ENCODE measurements at places on chromosomes 2 and 18.
A peak's percentile ranks its signal among the peaks of the same experiment; 100 is the strongest.

- DNase-seq: no peak
These were observed 1386.4 kb downstream of the LRP1B start for GRCh38 chr2:140744379-140744778.

DNA sequence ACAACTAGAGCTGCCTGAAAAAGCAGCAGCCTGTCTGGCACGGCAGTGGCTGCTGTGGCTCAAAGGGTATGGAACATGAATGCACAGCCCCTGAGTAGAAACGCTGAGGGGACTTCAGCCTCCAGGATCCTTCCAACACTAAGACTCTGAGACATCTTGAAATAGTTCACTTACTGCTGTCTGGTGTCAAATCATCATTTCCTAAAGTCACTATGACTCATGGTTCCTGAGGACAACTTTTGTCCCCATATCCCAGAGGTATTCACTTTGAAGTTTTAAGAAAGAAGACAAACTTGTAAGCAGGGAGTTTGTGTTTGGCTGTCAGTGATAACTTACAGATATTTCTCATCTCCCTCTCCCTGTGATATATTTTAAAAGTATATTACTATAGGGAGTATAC, 33.3 kb upstream of the NEB start:
- DNase-seq: no peak

GRCh38 chr18:46174342-46175041, 70.3 kb downstream of the HAUS1 start:
- DNase-seq: peak; percentile 37

GRCh38 chr18:11391661-11392060, 217.7 kb upstream of the SLC35G4 start:
- no peak for DNase-seq

DNA sequence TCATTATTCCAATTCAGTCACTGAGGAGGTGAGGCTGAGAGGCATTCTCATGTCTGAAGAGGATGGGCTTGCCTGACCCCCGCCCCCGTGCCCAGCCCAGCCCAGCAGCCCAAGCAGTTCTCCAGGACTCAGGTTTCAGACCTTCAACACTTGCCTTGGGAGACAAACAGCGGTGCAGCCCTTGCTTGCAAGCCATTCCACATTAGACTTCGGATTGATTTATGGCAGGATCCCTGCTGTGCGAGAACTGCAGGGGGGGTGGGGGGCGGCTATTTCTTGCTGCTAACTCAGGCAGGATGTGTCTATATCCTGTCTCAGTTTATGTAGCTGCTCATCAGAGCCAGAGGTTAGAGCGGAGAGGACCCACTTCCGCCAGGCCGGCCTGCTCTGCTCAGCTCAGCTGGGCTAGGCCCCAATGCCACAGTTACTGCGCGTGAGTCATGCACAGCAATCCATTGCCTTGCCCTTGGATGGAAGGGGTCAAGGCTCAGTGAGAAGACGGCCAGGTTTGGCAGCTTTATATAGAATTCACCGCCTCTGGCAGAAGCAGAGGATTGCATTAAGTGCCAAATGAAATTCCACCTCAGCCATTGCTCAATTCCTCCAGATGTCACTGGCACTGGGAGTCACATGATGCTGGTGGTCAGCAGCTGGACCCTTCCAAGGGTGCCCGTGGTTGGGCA, 1.8 kb downstream of the GYPC start:
- DNase-seq: peak; percentile 62

- DNase-seq: no peak
These were observed 24.8 kb downstream of the GATA6 start for GRCh38 chr18:22194151-22194598.

DNA sequence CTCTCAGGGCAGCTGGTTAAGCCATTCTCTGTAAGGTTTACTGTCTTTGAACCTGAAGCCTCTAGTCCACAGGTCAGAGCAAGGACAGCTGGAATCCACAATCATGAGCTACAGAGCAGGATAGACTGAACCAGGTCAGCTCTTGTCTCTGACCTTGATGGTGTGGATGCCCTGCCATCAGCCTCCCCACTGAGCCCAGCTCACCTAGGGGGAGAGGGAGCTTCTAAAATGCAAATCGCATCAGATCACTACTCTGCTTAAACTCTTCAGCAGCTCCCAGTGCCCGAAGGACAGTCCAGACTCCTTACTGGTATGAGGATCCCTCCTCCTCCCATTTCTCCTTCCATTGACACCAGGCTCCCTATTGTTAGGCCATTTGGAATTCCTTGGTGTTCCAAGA, 255.3 kb upstream of the CCDC68 start:
- no peak for DNase-seq

- DNase-seq: no peak
These were observed 223.6 kb upstream of the SIX2 start for GRCh38 chr2:45232818-45233217.

GRCh38 chr2:182650704-182651103, 65.4 kb upstream of the DNAJC10 start:
- DNase-seq: no peak

DNA sequence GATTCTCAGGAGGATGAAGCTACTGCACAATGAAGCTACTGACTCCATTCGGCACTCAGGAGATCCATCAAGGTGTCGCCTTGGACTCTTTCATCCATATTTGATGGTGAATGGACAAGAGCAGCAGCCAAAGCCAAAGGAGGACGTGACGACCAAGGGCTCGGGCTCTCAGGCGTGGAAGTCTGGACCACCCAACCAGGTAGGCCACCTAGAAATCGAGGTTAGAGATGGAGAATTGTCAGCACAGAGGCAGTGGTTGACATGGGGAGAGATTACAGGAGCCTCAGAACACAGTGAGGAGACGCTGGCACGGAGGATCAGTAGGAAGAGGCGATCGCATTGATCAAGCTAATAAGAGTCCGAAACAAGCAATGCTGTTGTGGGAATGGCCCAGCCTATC, 240.5 kb upstream of the ID2 start:
- DNase-seq: no peak

- no peak for DNase-seq
These were observed 78.5 kb downstream of the PTPN4 start for GRCh38 chr2:119838179-119838578.

DNA sequence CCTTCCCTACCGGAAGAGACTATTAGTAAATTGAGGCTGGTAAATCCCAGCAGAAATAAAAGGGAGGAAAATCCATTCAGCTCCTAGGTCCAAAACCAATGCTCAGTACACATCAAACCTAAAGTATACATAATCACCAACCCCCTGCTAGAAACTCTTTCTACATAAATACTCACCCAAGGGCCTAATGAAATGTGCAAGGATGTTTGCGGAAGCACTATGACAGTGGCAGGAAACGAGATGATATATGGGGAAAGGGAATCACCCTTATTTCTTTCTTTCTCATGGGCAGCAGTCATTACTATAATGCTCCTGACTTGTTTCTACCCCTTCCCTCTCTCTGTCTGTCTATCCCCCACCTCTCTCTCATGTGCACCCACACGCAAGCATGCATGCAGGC, 1.3 kb upstream of the SCTR start:
- DNase-seq: no peak

- DNase-seq: no peak
These were observed 3.6 kb upstream of the KCNJ3 start for GRCh38 chr2:154694881-154695280.

DNA sequence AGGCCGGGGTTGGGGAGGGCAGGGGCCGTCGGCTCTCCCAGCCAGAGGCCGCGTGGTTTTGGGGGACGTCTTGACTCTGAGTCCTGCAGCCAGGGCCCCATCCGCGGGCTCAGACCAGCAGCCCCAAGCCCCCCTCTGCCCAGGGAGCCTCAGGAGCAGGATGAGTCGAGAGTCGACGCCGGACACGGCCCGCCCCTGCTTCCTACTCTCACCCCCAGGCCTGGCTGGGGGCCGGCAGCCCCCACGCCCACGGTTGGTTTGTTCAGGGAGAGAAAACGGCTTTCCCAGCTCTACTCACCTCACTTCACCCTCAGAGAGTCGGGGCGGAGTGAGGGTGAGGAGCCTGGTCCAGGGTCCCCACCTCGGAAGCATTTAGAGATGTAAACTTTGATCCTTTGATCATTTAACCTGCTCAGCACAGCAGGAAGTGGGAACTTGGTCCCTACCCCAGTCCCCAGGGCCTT, 6.9 kb downstream of the SNORC start:
- DNase-seq: no peak

DNA sequence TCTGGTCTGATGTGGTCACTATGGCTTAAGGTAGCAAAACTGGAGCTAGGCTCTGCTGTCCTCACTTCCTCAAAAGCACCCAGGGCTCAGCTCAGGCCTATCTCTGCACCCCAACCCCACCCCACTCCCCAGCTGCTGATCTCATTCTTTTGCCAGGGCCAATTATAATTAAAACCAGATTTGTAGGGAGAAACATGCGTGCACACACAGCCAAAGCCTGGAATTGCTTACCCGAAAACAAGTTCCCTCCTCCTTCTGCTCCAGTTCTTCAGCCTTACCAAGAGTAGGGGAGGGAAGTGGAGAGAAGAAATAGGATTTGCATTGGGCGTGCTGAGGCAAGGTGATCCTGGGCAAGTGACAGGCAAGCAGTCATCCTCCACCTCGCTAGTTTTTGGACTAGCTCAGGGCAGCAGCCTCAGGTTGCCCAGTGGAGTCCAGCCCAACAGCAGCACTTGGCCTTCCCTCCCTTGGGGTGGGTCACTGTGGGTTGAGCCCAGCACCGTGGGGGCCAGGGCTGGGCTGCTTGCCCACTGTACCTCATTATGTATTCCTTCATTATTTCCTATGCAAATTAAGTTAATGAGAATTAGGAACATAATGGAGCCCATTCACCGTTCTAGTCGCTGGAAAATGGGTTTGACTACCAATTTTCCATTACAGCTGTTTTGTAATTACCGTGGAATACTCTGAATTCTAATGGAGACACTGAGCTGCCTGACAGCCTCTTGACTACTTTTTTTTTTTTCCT, 199.1 kb upstream of the CELF4 start:
- DNase-seq: no peak

DNA sequence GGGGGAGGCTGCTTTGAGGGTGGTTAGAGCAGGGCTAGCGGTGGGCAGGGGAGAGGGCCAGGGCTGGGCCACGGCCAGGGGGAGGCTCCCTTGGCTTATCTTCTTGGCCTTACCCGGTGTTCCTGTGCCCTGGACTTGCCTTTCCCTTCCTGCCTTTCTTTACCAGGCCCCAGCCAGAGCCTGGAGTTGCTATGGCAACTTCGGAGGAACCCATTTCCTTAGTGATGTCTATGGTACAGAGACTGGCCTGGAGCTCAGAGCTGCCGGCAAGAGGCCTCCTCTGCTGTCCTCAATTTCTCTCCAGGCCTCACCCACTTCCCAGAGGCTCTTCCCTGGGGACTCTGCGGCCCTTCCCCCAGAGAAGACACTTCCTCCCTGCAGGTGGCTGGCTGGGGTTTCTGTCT, 11.5 kb downstream of the SPEG start:
- DNase-seq: no peak

DNA sequence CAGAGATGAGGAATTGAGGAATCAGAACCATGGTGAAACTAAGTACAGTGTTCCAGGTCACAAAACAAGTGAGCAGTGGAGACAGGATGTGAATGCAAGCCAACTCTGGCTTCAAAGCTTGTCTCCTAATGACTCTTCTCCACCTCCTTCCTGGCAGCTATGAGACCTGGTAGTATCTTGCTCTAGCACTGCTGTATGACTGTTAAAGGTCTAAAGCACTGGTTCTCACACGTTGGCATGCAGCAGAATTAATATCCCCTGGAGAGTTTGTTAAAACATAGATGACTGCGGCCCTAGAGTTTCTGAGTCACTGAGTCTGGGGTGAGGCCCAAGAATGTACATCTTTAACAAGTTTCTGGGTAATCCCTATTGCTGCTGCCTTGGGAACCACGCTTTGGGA, 63.3 kb downstream of the SUCLG1 start:
- no peak for DNase-seq

DNA sequence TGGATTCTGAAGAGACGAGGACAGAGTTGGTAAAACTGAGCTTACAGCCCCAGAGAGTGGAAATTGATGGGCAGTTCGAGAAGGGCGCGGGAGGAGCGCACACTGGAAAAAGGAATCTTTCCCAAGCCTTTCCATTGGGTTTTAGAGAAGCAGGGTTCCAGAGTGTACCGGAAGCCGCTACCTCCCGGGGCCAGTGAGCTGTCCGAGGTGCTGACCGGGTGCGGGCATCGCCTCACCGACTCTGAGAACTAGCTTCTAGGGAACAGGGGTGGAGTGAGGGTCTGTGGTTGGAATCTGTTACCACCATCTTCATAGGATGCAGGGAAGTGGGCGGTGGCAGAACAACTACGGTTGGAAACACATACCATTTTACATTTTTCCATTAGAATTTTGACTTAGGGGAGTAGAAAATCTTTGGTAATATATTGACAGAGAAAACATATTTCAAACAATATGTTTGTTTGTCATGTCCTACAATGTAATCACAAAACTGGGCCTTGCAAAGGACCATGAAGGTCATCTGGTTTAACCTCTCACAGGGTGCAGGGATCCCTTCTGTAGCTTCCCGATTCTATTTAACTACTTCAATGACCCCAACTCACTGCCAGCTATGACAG, 724 bp downstream of the NMS start:
- DNase-seq: no peak

DNA sequence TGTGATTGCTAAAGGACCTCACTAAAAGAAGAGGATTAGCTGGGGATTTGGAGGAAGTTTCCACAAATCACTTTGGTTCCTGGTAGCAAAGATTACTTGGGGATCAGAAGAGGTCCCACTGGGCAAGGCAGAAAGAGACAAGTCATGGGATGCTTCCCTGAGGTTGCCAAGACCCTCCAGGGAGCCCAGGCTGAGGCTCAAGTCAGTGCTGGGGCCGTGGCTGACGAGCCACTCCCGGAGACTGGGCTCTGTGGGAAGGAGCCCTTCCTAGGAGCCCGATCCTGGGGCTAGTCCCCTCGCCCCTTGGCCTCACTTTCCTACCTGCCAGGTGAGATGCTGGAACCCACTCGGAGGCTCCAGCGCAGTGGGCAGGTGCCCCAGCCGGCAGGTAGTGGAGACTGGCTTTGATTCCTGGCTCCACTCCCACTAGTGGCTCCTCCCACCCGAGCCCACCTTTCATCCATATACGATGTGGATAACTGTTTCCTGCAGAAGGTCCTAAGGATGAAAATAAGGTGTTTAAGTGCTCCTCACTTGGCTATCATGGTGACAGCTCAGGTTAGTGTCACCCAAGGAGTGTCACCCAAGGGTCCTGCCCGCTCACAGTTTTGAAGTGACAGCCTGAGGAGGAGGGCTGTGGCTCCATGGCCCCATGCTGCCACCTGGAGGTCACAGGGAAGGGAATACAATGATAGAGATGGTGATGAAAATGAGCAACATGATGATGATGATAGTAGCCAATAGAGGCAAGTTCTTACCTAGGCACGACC, 100.5 kb downstream of the CAPN13 start:
- peak; percentile 77 for DNase-seq

Measured in activated CD8-positive, alpha-beta memory T cell treated with anti-CD3 and anti-CD28 coated beads, Interleukin-2, amount 50 U/mL, for 4 hours (primary cell).